ENCODE measurements at places on chromosomes 2 and 18.
A peak's percentile ranks its signal among the peaks of the same experiment; 100 is the strongest.

DNA sequence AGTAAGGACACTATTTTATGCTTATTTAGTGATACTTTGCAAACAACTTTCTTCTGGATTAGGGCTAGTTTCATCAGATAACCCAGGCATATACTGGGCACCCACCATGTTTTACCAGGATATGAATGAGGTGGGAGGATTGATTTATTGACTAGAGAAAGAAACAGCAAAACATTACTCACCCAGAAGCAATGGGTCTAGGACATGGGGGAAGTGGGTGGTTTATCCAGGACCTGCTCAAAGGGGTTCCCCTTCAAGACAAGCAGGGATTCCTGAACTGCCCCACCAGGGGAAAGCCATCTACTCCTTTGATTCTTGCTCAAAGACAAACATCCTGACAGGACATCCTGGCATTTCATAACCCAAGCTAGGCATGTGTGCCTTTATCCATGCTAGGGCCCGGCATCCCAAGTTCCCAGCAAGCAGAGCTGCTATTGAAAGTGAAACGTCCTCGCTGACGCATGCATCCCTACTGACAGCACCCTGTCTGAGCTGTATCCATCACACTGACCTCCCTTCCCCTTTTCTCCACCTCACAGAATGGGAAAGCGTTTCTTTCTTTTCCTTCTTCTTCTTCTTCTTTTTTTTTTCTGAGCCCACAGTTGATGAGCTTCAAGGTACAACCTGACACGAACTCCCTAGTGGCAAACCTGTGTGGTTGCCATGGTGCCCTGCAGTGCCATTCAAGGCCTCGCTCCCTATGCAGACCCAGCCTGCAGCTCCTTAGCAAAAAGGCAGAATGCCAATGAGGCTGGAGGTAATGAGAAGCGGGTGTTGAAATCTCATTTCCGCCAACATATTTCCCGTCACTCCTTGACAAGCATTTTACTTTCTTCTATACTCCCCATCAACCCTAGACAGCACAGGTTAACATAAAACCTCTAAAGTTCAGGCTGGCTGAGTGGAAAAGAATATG, 70.5 kb downstream of the CLHC1 start:
- DNase-seq, result no peak

DNA sequence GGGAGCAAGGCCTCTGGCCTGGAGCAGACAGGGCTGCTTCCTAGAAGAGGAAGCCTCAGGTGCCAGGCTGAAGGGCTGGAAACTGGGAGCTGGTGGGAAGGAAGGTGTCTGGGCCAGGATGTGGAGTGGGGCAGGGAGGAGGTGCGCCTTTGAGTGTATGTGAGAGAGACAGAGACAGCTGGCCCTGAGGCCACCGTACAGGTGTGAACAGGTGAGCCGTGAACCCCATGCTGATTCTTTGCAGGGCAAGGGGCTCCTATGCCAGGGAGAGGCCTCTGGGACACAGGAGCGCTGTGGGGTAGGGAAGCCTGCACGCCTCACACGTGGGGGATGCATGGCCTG, 16.3 kb downstream of the ZFP36L2 start:
- no peak for DNase-seq

GRCh38 chr2:170929686-170930050, 615 bp downstream of the GORASP2 start:
- no peak for DNase-seq

DNA sequence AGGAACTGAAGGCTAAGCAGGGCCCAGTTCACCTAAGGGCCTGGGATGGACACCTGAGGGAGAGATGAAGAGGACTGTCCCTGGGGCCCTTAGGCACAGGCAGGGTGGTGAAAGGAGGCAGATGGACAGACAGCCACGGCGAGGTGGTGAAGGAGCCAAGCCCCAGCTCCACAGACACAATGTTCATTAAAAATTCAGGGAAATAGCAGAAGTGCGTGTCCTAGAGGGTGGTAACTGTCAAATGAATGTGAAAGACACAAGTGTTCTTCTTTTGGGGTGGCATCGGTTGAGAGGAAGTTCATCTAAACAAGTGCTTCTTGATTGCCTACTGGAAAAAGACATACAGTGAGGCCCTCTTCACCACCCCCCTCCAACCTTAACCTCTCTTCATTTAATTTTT, 76.2 kb upstream of the SIX2 start:
- no peak for DNase-seq

DNA sequence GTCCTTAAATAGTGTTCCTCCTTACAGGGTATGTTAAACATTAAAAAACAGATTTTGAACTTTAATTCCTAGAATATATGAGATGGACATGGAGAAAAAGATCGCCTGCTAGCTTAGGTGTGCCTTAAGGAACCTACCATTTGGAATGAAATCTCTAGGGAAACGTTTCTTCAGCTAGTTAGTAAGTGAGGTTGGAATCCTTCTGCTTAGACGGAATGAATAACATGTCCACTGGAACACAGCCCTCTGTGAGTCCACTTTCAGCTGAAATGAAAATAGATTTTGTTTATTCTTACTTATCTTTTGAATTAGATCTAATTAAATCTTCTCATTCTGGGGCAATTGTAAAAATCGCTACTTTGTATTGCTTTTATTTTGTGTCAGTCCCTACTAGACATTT, 28.4 kb downstream of the NAB1 start:
- DNase-seq, result no peak

DNA sequence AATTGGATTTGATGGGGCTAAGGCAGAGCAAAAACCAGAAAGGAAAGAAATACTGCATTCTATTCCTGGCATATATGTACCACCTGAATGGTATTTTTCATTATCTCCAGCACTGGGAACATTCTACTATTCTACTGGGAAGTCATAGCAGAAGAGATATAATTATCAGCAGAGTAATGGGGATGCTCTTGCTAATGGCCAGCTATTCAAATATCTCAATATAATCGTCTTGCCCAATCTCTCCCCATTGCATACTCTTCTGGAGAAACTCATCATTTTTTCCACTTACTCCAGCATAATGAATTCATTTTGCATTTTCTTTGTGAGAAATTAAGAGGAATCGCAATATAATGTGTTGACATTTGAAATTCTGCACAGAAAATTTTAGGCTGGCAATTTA, 1794.7 kb upstream of the PIK3C3 start:
- no peak for DNase-seq

- no peak for DNase-seq
These were observed 5.5 kb upstream of the SFT2D3 start for GRCh38 chr2:127695491-127696472.

DNA sequence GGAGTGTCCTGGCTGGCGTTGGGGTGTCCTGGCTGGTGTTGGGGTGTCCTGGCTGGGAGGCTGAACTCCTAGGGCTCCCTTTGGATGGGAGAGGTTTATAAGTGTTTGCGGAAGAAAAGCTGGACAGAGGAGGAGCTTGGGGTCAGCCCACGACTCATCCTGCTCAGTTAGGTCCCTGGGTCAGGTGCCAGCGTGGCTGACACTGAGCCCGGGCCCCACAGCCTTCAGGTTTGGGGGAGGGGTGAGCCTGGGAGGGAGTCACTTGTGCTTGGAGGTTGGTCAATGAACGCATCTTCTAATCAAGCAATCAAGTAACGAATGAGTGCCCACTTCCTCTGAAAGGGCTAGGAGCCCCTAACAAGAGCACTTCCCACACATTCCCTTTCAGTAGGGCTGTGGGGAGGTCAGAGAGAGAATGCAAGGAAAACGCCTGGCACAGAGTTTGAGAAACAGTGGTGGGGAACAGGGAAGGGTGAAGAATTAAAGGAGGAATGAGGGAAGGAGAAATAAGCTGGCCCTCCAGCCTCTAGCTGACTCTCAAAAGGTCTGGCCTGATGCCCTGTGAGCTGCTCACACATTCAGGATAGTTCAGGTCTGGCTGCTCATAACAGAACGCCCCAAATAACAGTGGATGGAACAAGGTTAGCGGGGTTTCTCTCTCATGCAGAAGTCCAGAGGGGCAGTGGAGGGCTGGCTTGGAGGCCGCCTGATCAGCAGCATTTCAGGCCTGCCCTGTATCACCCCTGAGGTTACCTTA, 670 bp downstream of the KCNIP3 start:
- DNase-seq, result no peak

DNA sequence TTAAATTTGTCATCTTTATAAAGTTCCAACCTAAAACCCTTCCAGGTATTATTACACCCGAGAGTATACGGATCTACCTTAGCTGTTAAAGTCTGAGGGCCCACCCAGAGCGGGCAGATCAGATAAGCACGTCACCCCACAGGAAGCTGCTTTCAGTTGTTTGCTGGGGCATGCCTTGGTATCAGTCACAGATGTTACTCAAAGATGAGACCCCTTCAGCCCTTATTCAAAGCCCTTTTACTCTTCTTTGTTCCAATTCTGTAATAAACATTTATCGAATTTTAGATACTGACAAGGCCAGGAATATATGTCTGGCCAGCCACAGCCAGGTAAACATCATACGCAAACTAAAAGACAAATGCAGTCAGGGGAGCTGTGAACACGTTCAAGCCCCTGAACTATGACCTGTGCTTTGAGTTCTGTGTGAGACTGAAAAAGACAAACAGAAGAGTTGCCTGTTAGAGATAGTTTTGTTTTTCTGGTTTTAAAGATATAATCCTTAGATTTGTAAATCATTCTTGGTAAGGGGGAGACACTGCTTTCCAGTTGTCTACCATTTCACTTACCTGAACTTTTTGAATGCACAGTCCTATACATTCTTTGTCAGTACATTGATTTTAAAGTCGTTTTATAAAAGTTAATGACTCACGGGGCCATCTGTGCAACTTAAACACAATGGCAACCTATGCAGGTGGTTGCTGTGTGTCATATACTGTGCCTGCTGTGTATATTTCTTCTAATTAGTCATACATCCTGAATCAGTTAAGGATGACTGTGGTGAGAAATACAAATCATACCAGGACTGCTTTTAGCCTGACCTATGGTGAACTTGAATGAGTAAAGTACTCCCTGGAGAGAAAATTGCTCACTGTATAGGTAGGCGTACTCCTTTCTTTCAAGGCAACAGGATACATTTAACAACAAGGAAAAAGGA, 100.5 kb upstream of the ITPRID2 start:
- peak; percentile 47 for DNase-seq

GRCh38 chr2:154693741-154694340, 4.7 kb upstream of the KCNJ3 start:
- no peak for DNase-seq

DNA sequence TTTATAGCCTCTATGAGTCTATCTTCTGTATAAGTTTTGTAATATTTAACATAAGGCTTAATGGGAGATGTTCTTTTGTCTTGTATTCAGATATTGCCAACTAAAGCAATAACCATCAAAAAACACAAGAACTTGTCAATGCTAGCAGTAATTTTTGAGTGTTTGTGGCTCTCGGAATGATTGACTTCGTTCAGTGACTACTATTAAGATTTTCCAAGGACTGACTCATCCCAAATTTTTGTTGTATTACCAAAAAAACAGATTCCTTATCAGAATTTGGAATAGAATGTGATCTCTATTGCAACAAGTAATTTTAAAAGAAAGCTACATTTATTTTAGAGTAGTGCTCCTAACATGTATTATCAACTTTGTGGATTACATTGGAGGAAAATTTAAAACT, 8.1 kb downstream of the NABP1 start:
- no peak for DNase-seq

DNA sequence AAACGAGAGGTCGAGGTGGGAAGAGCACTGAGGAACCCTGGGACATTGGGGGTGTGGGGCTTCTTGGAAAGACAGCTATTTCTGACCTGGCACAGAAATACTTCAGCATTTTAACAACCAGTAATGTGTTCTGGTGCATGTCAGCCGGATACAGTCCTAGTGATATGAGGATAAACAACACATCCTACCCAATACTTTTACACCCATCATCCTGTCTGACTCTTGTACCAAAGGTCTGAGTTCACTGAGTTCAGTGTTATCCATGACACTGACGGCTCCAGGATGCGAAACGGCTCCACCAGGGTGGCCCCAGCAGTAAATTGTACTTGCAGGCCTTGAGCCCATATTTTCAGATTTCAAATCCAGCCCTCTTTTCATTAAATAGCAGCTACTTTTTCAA, 65.9 kb upstream of the SH3BP4 start:
- no peak for DNase-seq

DNA sequence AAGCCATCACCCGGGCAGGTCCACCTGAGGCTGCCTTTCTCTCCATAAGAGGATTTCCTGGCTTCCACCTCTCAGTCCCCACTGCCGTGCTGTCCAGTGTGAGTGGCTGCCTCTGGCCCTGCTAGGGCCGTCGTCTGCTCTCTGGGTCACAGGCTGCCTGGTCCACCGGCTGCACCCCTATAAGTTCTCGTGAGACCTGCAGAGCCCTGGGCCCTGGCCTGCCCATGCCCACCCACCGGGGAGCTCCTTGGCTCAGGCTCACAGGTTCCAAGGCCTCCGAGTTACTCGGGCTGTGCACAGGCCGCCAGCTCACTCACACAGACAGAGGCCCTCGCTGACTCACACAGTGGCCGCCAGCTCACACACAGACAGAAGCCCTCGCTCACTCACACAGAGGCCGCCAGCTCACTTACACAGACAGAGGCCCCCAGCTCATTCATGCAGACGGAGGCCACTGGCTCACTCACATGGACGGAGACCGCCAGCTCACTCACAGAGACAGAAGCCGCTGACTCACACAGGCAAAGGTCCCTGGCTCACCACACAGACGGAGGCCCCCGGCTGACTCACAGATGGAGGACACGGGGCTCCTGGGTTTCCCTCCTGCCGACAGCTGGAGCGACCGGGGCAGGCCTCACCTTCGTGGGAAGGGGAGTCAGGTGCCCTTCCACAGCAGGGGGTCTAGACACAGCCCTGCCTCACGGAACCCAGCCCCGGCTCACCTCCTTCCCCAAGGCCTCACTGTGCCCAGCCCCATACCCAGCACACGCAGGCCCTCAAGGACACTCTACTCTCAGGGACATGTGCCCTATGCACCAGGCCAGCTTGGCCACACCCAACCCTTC, 334.1 kb upstream of the MYT1L start:
- no peak for DNase-seq

DNA sequence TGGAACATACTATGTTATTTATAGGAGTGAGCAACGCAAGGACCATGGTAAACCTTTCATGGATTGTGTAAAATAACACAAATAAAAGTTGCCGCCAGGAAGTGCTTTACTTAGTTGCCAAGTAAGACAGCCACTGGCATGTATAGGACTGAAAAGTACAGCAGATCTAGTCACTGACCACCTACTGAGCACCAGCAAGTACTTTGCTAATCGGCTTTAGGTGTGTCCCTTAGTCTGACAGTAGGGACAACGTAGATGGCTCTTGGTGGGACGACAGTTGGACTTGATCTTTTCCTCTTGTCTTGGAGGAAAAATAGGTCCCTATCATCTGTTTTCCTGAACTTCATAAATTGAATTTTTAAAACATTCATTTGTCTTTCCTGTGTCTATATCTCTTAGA, 13.6 kb upstream of the CXXC1 start:
- DNase-seq, result no peak

GRCh38 chr18:73842795-73843394, 304.7 kb downstream of the FBXO15 start:
- no peak for DNase-seq

GRCh38 chr2:222993920-222994650, 57.9 kb upstream of the KCNE4 start:
- DNase-seq, result peak; percentile 94

All from AG09319 (cell line).